ENCODE measurements at places on chromosomes 11 and 22.

GRCh38 chr11:86365546-86365945 lies 9.1 kb upstream of the CCDC81 start:
- DNase-seq = no peak

DNA sequence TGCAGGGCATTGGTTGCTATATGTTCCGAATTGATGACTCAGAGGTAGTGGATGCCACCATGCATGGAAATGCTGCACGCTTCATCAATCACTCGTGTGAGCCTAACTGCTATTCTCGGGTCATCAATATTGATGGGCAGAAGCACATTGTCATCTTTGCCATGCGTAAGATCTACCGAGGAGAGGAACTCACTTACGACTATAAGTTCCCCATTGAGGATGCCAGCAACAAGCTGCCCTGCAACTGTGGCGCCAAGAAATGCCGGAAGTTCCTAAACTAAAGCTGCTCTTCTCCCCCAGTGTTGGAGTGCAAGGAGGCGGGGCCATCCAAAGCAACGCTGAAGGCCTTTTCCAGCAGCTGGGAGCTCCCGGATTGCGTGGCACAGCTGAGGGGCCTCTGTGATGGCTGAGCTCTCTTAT lies 5.4 kb upstream of the TTC36 start:
- no peak for DNase-seq

DNA sequence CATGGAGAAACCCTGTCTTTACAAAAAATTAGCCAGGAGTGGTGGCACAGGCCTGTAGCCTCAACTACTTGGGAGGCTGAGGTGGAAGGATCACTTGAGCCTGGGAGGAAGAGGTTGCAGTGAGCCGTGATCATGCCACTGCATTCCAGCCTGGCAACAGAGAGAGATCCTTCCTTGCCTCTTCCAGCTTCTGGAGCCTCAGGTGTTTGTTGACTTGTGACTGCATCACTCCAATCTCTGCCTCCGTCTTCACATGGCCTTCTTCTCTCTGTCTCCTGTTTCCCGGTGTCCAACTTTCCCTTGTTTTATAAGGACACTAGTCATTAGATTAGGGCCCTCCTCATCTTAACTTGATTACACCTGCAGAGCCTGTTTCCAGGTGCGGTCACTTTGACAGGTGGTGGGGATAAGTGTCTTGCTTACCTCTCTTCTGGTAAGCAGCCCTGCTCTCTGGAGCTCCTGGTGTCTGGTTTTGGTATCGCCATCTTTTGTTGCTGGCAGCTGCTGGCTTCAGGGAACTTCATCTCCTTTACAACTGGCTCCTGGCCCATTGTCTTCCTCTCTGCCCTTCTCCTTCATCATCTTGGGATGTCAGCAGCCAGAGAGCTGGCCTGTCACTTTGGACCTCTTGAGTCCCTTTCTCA lies 8.2 kb upstream of the USP2 start:
- DNase-seq = peak; percentile 8

- no peak for DNase-seq
Measured at GRCh38 chr11:35794850-35795249, 132.3 kb downstream of the TRIM44 start.

Data from NCI-H524 (cell line).